ENCODE measurements at places on chromosomes 4 and X.

- DNase-seq, result no peak
These were observed 55.3 kb downstream of the GPR143 start for GRCh38 chrX:9710332-9710731.

GRCh38 chr4:36493251-36493650 is 211.8 kb downstream of the DTHD1 start:
- no peak for DNase-seq

GRCh38 chrX:151393514-151393913 is 3.5 kb upstream of the VMA21 start:
- no peak for DNase-seq

DNA sequence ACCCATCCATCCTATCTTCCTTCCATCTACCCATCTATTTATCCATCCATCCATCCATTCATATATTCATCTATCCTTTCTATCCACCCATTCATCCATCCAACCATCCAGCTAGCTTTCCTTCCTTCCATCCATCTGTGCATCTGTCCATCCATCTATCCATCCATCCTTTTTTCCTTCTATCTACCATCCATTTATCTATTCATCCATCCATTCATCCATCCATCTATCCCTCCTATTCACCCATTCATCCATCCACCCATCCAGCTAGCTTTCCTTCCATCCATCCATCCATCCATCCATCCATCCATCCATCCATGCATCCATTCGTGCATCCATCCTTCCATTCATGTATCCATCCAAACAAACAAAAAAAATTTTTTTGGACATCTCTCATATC is 118.8 kb downstream of the PSAPL1 start:
- no peak for DNase-seq

DNA sequence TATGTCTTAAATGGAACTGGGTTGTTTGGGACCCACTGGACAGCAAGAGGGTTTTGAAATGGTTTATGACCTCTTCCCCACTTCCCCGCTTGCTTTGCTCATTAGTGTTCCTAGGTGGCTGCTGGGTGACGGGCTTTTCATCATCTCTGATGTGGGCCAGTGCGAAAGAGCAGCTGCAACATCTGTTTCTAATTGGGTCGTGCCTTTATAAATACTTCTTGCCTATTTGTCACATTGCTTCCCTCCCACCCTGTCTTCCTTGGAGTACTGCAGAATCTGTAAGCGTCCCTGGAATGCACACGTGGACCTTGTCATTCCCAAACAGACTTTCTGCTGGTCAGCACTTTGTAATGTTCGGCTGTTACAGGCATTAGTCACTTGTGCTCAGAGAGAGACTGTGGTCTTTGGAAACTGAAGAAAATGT is 35.2 kb downstream of the SEPTIN11 start:
- DNase-seq, result no peak

DNA sequence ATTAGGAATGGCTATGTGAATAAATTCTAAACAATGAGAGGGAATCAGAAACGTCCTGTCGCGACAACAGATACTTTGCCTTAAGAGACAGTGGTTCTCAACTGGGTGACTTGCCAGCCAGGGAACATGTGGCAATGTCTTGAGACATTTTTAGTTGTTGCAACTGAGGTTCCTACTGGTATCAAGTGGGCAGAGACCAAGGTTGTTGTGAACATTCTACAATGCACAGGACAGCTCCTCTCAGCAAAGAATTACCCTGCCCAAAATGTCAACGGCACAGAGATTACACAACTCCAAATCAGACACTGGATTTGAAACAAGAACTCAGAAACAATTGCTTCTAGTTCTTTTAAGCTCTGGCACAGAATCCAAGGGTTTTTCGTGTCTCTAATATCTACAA is 128.6 kb downstream of the ARHGAP6 start:
- DNase-seq, result no peak

DNA sequence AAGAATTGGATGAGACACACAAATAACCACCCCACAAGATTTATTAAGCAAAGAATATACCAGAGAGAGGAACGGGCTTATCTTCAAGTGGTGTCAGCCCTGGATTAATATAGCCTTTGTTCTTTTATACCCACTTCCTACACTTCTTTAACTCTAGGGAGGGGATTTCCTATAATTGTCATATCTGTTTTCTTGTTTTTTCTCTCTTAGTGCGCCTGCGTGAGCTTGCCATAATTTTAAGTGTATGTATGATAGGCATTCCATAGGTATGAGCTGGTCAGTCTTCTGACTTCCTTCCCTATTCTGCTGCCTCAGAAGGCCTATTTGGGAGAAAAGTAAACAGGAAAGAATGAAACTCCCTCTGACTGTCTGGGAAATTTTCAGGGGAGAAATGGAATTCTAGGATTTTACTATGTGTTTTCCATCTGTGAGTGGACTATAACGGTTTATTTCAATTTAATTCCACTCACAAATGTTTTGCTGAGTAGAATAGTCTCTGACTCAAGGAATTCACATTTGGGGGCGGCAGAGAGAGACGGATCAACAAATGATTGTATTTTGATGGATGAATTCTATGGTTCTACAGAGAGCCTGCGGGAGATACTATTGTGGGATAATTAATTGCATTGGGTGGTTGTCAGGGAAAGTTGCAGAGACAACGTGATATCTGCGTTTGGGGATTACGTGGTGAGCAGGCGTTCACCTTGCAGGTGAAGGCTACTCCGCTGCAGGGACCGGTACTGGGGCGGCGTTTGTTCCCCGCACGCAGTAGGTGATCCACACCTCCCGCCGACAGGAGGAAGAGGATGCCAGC is 626 bp upstream of the CEP135 start:
- DNase-seq, result no peak

DNA sequence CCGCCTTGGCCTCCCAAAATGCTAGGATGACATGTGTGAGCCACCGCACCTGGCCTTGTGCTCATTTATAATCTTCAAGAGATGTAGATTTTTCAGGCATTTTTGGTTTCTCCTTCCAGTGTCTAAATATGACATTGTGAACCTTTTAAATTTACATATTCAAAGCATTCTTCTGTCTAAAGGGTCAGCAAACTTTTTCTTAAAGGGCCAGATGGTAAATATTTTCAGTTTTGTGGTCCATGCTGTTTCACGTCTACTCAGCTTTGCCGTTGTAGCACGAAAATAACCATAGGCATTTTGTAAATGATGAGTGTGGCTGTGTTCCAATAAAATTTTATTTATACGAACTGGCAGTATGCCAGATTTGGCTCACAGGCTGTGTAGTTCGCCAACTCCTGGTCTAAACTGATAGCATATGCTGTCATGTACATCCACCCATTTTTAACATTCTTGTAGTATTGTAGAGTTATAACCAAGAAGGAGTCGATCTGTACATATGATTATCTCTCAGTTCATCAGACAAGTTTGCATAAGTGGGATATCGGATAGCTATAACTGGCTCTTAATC is 12.7 kb upstream of the GCNA start:
- DNase-seq, result no peak

DNA sequence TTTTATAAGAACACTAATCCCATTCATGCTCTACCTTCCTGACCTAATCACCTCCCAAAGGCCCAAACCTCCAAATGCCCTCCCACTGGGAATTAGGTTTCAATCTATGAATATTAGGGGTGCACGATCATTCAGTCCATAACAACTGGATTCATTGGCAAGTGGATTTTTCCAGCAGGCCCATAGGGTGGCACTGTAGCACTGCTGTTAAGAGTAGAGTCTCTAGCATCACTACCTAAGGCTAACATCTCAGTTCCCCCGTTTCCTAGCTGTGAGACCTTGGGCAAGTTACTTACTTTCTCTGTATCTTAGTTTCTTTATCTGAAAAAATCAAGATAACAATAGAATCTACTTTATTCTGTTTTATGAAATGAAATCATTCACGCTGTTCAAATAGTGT is 315.8 kb downstream of the STIM2 start:
- DNase-seq, result no peak

GRCh38 chr4:1179089-1179441 is 6.7 kb upstream of the SPON2 start:
- no peak for DNase-seq

- DNase-seq, result no peak
These were observed 126.1 kb downstream of the MGST2 start for GRCh38 chr4:139791681-139792080.

- no peak for DNase-seq
These were observed 991.0 kb downstream of the ARAP2 start for GRCh38 chr4:35253331-35253730.

- DNase-seq, result no peak
These were observed 20.6 kb upstream of the SOX3 start for GRCh38 chrX:140525448-140525847.

DNA sequence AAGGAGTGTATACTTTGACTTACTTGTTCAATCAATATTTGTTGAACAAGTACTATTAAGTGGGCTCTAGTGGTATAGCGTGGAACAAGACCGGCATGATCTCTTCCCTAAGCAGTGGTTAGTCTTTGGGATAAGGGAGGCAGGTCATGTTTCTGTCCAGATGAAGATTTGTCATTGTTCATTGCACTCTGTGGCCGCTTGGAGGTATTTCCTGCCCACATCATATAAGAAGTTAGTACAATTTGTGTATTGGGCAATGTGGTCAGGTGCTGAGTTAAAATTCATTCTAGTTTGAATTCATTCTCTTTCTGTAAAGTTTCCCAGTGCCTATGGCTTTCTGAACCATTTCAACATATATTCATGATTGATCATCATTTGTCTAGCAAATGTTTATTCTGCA is 101.1 kb upstream of the SHISA3 start:
- DNase-seq, result no peak

DNA sequence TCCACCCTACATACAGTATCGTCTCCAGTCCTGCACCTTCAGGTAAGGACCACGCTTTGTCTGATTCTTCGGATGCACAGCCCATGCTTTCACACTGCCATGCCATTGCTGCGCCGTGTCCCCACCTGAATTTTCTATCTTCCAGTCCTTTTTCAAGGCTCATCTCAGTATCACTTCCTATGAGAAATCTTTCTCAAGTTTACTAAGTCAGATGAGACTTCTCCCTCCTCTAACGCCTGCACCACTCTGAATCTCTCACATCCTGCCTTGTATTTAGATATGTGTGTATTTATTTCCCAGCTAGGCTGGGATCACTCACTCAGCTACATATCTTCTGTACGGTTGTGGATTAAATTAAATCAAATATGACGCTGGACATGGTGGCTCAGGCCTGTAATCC is 116.8 kb downstream of the SMIM20 start:
- DNase-seq, result no peak

GRCh38 chrX:48002319-48002718 is 1.5 kb downstream of the ZNF182 start:
- no peak for DNase-seq

- no peak for DNase-seq
These were observed 3.3 kb downstream of the COL4A5 start for GRCh38 chrX:108442901-108443464.

DNA sequence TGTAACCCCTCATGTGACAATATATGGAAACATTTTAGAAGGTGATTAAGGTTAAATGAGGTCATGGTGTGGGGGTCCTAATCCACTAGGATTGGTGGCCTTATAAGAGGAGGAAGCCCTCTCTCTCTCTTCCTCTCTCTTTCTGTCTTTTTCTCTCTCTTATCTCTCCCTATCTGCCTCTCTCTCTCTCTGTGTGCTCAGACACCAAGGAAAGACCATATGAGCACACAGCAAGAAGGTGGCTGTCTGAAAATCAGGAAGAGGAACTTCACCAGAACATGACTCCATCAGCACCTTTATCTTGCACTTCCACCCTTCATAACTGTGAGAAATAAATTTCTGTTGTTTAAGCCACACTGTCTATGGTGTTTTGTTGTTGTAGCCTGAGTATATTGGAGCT is 1472.2 kb downstream of the PCDH7 start:
- DNase-seq, result no peak

- no peak for DNase-seq
These were observed 100.7 kb downstream of the SPRY1 start for GRCh38 chr4:123497340-123497739.

DNA sequence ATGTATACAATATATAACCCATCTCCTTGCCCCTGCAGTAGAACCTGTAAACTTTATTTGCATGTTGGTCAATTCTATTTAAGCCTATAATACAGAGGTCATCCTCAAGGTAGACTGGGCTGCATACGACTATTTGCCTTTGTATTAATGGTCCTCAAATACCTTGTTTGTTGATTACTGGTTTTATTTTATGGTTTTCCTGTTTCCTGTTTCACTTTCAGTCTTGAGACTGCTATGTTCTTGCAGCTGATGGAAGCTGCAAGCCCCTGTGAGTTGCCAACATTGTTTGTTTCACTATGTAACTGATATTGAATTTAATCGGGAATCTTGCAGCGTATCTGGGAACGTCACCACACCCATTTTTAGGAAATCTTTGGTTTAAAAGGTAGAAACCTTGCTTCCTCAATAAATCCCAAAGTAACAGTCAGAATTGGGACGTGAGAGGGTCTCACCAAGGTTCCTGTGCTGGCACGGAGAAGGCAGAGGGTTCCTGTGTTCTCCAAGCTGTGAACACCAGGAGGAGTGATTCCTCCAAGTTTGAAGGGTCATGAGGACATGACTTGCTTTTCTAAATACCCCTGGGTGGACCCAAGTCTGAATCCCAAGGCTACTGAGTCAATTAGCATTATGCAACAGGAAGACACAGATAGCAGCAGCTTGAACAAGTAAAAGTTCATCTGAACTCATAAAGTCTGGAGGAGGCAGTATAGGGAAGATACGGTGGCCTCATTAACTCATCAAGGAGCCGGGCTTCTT is 110.6 kb upstream of the PNPLA4 start:
- no peak for DNase-seq

- DNase-seq, result no peak
These were observed 15.9 kb downstream of the PCGF3 start for GRCh38 chr4:721261-722168.

DNA sequence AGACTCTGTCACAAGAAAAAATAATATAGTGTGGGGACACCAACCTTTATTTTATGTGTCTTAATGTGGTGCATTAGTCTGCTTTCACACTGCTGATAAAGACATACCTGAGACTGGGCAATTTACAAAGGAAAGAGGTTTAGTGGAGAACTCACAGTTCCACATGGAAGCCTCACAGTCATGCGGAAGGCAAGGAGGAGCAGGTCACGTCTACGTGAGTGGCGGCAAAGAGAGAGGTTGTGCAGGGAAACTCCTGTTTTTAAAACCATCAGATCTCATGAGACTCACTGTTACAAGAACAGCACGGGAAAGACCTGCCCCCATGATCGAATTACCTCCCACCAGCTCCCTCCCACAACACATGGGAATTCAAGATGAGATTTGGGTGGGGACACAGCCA is 130.2 kb downstream of the AFF1 start:
- no peak for DNase-seq

DNA sequence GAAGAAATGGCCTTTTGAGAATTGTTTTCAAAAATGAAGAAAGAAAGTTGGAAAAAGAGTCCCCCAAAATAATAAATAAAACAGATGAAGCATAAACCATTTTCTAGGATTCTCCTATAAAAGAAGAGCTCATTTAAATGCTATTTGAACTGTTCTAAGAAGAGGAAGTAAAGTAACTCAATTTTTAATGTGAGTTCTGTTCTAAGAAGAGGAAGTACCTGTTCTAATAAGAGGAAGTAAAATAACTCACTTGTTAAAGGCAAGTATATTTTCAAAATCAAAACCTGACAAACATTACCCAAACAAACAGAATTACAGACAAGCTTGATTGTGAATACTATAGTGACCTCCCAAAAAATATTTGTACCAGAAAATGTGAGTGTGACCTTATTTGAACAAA is 1326.3 kb downstream of the C4orf33 start:
- DNase-seq, result no peak

GRCh38 chrX:23964191-23964590 is 56.4 kb downstream of the CXorf58 start:
- DNase-seq, result no peak

GRCh38 chrX:4935846-4936245 is 1222.4 kb upstream of the PRKX start:
- DNase-seq, result no peak

Measured in activated T-cell treated with anti-CD3 and anti-CD28 coated beads for 48 hours (primary cell).